ENCODE measurements at places on chromosomes 13 and 19. TPM values are rescaled to one million over a fixed set of nuclear protein-coding genes. Genes with fewer than 3 reads are reported as not detected.
A peak's percentile ranks its signal among the peaks of the same experiment; 100 is the strongest.

- no peaks in the 10 kb centered on the region for H3K27me3 ChIP-seq
- H3K36me3 ChIP-seq = no peaks in the 10 kb centered on the region
- H3K4me3 ChIP-seq = peak overlapping the region; percentile 85
- H3K4me1 ChIP-seq = peaks cover 55% of the 10 kb centered on the region
- peak overlapping the region; percentile 82 for H3K27ac ChIP-seq
Measured at GRCh38 chr19:10408511-10409283, 5.4 kb upstream of the CDC37 start.

GRCh38 chr13:108959234-108959633 is 329.8 kb downstream of the MYO16 start:
- H3K4me3 ChIP-seq = no peak overlapping the region
- H3K27me3 ChIP-seq = peaks cover 12% of the 10 kb centered on the region
- H3K36me3 ChIP-seq = no peaks in the 10 kb centered on the region
- H3K27ac ChIP-seq = no peak overlapping the region
- DNase-seq = no peak
- H3K4me1 ChIP-seq = no peaks in the 10 kb centered on the region

DNA sequence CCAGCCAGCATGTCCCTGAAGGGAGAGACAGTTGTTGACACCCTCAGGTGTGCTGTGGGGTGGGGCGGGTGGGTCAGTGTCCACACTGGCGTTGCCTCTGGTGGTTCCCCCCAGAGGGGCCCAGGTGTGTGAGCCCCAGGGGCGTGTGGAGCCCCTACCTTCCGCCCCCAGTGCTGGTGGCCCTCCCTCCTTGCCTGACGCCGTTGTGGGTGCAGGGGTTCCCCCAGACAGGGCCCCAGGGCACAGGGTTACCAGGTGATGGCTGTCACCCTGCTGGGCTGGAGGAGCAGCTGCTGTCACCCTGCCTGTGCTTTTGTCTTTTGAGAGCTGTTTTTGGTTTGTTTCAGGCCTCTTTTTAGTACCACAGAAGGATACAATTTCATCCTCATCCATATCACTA is 27.2 kb downstream of the ATP4B start:
- H3K27me3 ChIP-seq = no peaks in the 10 kb centered on the region
- no peak for DNase-seq
- H3K36me3 ChIP-seq = peaks cover 8% of the 10 kb centered on the region
- no peak overlapping the region for H3K4me3 ChIP-seq

DNA sequence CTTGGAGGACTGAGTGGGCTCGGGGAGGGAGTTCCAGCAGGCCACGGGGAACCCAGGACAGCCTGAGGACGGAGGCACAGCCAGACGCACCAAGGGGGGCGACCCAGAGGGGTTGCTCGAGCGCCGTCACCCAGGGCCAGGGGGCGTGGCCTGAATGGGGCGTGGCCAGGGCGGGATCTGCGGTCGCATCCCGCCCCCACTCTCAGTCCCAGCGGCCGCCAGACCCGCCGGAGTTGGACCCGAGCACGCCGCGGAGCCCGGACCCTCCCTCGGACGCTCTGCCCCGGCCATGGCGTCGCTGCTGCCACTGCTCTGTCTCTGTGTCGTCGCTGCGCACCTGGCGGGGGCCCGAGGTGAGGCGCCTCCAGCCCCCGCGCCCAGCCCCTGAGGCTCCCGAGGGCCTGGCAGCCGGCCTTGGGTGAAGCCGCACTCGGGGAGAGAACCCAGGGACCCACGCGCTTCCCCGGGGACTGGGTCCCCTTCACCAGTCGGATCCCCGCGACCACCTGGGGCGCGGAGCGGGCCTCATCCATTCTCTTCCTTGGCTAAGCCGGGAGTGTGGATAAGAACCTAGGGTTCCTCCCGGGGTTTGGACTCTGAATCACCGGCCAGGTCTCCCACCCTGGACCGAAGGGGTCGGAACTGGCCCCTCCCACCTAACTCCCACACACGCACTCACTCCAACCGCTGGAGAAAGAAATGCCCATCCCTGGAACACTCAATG is at the start of gene CILP2:
Gene CILP2, plus strand, starts transcription at position 205 of the 724 bp plus-strand sequence. Its CDS starts 85 bp downstream, at position 290.
- H3K27ac ChIP-seq = no peak within 1 kb of the TSS
- H3K36me3 ChIP-seq = no peaks in the 10 kb centered on the region
- H3K27me3 ChIP-seq = no peaks in the 10 kb centered on the region

DNA sequence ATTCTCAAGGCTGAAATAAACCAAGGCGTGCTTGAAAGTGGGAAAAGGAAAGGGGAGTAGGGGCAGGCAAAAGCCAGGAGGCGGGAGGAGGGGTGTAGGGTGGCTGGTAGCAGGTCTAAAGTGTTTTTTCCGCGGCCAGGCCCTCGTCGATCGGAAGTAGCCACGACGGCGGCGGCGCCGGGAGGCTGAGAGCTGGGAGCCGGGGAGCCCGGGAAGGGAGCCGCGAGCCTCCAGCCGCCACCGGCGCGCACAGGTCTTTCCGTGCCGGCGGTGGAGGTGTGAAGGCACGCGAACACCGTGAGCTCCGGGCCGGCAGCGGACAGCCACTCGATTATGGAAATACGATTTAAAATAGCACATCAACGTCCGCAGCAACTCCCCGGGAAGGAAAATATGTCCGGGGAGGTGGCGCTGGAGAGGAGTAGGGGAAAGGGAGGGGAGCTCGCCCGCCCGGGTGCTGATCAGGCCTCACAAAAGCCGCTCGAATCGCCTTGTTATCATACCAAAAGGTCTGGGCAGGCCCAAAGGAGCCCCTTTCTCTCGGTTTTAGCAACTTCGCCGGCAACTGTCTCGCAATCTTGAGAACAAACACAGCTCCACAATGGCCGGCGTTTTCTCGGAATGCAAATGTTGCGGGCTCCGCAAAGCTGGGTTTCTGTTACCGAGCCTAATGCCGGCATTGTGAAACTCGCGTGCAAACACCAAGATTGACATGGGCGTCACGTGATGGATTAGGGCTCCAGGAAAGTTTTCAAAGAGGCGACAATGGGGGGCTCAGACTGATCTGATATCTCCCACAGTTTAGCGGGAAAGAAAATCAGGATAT is 2.9 kb upstream of the PCDH8 start:
- no peak for DNase-seq
- peaks cover 59% of the 10 kb centered on the region for H3K27me3 ChIP-seq
- peak overlapping the region; percentile 65 for H3K4me3 ChIP-seq
- peaks cover 16% of the 10 kb centered on the region for H3K36me3 ChIP-seq

- DNase-seq = no peak
- H3K27ac ChIP-seq = no peak overlapping the region
- peaks cover 24% of the 10 kb centered on the region for H3K27me3 ChIP-seq
- H3K4me3 ChIP-seq = no peak overlapping the region
- H3K36me3 ChIP-seq = no peaks in the 10 kb centered on the region
- no peaks in the 10 kb centered on the region for H3K4me1 ChIP-seq
Measured at GRCh38 chr13:51153527-51153926, 42.5 kb upstream of the C13orf42 start.

VSIG10L gene
- 1.0 TPM for total RNA-seq
